Endothelial cell (in vitro differentiated cells): ENCODE measurements at places on chromosomes 5 and 9. TPM values are rescaled to one million over a fixed set of nuclear protein-coding genes. Genes with fewer than 3 reads are reported as not detected.
A peak's percentile ranks its signal among the peaks of the same experiment; 100 is the strongest.

The ANKRD18A gene
- 0.10 TPM for total RNA-seq

The BARX1 gene
- total RNA-seq, result 0.51 TPM

The OBP2B gene
- total RNA-seq, result not detected

The IARS1 gene
- total RNA-seq, result 76.1 TPM

The CRHBP gene
- 108 TPM for total RNA-seq

The ACSL6 gene
- total RNA-seq, result 0.80 TPM

GRCh38 chr5:15600035-15600434, 100.1 kb downstream of the FBXL7 start:
- no peak overlapping the region for H3K27ac ChIP-seq
- no peaks in the 10 kb centered on the region for H3K27me3 ChIP-seq
- peaks cover 20% of the 10 kb centered on the region for H3K36me3 ChIP-seq

- no peaks in the 10 kb centered on the region for H3K36me3 ChIP-seq
- no peak for DNase-seq
- H3K4me3 ChIP-seq, result no peak overlapping the region
- H3K27ac ChIP-seq, result no peak overlapping the region
- H3K27me3 ChIP-seq, result no peaks in the 10 kb centered on the region
Measured at GRCh38 chr9:76887951-76888350, 18.0 kb downstream of the PRUNE2 start.

DNA sequence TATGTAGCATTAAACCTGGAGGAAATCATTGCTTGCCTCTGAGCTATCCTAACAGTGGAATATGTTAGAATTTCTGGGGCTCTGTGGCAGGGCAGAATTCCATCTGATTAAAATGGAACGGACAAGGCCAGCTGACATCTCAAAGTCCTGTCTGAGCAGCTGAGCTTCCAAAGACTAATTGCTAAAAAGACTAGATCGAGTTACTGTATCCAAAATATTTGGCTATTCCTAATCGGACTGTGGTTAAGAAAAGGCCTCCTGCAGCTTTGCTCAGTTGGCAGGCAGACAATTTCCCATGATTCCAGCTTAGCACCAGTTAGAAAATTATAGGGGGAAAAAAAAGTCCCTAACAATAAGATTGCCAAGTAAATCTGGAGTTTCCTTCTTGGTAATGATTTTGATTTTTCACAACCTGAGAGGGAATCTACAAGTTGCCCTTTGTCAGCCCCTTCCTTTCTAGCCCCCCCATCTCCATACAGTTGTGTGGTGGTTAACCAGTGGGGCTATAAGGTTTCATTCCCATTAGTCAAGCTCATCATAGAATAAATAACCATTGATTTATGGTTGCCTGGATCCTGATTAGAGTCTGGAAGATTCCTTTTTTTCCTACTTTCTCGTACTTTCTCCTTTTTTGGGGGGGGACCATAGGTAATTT, 26.4 kb downstream of the PTGR1 start:
- no peak overlapping the region for H3K4me3 ChIP-seq
- DNase-seq, result no peak
- H3K27me3 ChIP-seq, result no peaks in the 10 kb centered on the region
- H3K36me3 ChIP-seq, result peaks cover 65% of the 10 kb centered on the region
- peaks cover 5% of the 10 kb centered on the region for H3K4me1 ChIP-seq

DNA sequence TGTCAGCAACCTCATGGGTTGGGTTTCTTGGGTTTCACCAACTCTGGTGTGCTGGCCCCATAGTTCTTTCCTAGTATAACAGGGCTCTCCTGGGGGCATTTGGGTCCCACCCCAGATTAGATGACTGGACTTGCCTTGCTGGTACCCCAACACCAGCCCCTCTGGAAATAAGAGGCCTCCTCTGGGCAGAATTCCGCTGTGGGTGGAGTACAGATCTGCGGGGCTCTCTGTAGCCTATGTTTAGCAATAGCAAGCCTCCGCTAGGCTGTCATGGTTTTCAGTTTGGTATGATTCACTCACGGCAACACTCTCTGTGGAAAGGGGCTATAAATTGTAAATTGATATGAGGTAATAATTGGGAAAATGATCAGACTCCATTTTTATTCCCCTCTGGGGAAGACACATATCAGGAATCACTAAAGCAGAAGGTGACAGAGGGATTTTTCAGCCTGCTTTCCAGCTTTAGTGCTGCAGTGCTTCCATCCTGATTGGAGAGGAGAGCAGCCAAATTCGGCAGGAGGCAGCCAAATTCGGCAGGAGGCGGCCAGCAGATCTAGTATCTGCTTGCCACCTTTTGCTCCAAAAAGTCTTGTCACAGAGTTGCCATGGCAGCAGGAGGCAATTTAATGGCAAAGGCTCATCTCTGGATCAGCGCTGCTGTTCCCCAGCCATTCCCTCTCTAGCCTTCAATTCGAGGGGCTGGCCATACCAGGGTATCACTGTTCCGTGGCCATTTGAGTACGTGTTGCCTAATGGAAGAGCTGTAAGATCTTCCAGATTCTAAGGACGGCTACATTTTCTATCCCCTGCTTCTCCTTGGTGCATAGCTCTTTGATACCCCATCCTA, 84.6 kb downstream of the SLC44A1 start:
- peaks cover 5% of the 10 kb centered on the region for H3K27me3 ChIP-seq
- peaks cover 7% of the 10 kb centered on the region for H3K36me3 ChIP-seq
- H3K27ac ChIP-seq, result no peak overlapping the region
- H3K4me1 ChIP-seq, result peaks cover 7% of the 10 kb centered on the region
- no peak for DNase-seq

DNA sequence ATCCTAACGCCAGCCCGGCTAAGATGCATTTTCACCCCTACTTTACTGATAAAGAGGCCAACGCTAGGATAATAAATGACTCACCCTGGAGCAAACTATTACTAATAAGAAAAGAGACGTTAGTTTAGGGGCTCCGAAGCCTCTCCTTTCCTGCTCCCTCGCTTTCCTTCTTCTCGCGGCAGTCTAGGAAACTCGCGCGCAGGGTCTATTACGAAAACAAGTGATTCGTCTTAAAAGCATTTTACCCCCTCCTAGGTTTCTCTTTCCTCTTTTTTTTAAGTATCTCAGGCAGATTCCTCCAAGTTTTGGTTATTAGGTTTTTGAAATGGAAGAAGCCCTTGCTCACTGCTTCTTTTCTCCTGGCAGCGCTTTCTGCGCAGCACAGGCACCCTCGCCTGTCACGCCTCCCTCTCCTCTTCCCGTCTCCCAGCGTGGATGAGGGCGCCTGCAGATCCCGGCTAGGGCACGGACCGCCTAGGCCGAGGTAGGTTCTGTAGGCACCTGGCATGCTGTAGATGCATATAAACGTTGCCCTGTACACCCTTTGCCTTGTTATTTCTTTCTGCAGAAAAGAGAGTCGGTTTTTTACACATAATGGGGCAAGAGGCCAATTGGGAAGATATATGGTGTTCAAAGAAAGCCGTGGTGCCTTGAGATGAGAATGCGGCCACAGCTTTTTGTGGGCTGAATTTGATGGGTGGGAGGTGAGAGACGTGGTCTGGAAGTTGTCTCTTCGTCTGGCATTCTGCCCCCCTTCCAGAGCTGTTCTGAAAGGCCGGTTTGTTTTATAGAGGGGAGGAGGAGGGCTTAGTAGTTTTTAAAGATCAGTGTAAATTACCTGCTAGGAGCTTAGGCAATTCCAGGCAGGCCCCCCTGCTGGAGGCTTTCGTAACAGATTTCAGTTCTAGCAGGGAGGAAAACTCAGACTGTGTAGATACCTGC, 983 bp downstream of the GCNT1 start:
- peak overlapping the region; percentile 64 for H3K27ac ChIP-seq
- peaks cover 8% of the 10 kb centered on the region for H3K27me3 ChIP-seq
- peak; percentile 51 for DNase-seq
- peak overlapping the region; percentile 93 for H3K4me3 ChIP-seq

GRCh38 chr5:89064054-89064453, 181.1 kb upstream of the MEF2C start:
- no peak overlapping the region for H3K4me3 ChIP-seq
- H3K27me3 ChIP-seq, result no peaks in the 10 kb centered on the region
- no peaks in the 10 kb centered on the region for H3K36me3 ChIP-seq

DNA sequence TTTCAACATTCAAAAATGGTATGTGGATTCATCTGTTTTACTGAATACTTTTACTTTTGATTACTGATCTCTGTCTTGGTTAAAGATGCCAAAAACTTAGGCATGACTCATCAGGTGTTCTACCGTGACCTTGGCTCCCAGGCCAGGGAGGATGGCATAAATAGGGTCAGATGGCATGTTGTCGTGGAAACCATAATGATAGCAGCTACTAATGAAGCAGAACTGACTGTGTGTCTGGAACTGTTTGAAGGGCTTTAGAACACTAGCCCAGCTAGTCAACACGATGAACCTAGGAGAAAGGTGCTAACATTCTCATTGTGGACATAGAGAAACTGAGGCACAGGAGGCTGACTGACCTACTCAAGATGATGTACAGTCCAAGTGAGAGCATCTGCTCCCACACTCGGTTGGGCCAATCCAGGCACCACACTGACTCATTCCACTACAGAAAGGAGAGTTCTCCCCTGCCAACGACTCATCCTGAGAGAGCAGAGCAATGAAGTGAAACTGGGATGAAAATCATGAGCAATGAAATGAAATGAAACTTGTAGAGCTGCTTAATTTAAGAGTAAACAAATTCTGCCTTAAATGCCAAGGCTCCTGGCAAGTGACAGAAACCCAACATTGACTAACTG, 116.0 kb downstream of the TENT4A start:
- no peaks in the 10 kb centered on the region for H3K36me3 ChIP-seq
- no peak overlapping the region for H3K27ac ChIP-seq
- no peaks in the 10 kb centered on the region for H3K27me3 ChIP-seq
- no peaks in the 10 kb centered on the region for H3K4me1 ChIP-seq
- no peak for DNase-seq

GRCh38 chr9:394347-395052, 179.8 kb downstream of the DOCK8 start:
- no peak for DNase-seq
- H3K27me3 ChIP-seq, result no peaks in the 10 kb centered on the region
- peaks cover 3% of the 10 kb centered on the region for H3K36me3 ChIP-seq
- H3K27ac ChIP-seq, result no peak overlapping the region

DNA sequence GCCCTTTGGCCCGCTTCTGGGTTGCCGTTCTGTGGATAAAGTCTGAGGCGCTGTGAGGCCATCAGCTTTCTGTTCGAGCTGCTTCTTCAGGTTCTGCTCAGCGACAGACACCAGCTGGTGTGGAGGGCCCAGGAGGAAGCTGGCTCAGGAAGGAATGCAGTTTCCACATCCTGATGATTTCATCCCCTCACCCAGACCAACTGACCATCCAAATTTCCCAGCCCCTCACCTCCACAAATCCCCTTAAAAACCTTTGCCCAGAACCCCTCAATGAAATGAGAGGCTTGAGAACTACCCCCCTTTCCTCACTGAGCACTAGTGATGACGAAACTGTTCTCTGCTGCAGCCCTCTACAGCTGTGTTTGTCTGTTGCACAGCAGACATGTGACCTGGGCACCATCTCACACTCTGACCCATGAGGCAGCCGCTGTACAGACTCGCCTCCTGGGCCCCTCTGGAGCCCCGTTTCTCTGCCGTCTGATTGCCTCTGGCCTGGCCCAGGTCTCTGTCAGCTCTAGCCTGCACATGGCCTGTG, 45.4 kb downstream of the SPATA31C2 start:
- peaks cover 3% of the 10 kb centered on the region for H3K36me3 ChIP-seq
- peaks cover 2% of the 10 kb centered on the region for H3K27me3 ChIP-seq
- H3K4me3 ChIP-seq, result peak overlapping the region; percentile 73

DNA sequence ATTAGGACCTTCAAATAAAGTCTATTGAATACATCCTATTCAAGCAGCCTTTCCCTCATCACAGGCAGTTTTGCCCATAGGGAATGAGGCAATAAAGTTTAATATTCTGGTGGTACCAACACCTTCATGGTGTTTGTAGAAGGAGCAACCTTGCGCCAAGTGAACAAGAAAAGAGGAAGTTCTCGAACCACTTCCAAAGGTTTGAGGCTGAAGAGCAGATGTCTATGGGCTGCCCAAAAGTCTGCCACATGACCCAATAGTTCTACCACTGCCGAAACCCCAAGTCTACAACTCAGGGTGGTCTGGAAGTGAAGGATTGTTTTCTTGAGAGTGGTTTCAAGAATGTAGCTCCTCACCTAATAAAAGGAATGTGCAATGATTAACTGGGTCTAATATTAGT, 123.1 kb downstream of the NPR3 start:
- H3K36me3 ChIP-seq, result no peaks in the 10 kb centered on the region
- H3K27me3 ChIP-seq, result no peaks in the 10 kb centered on the region
- no peak overlapping the region for H3K27ac ChIP-seq
- H3K4me3 ChIP-seq, result no peak overlapping the region
- DNase-seq, result no peak
- H3K4me1 ChIP-seq, result no peaks in the 10 kb centered on the region

DNA sequence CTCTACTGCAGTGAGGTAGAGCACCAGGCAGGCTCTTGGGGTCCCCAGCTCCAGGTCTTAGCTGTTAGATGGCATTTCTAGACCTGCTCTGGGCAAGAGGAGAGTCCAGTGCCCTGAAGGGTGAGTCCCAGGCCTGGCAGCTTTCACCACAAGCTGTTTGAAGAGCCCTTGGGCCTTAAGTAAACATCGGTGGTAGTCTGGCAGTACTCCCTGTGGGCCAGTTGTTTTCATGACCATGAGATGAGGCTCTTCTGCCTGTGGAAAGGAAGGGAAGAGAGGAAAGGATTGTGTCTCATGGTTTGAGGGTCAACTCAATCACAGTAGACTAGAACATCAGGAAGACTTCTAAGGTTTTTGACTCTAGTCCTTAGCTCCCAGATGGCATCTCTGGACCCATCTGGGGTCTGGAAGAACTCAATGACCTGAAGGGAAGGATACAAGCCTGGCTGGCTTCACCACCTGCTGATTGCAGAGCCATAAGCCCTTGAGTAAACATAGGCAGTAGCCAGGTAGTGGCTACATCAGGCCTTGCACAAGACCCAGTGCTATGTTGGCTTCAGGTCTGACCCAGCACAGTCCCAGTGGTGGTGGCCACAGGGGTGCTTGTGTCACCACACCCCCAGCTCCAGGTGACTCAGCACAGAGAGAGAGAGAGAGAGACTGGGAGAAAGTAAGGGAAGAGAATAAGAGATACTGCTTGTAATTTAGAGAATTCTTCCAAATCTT, 114.3 kb upstream of the PCSK5 start:
- peaks cover 1% of the 10 kb centered on the region for H3K27me3 ChIP-seq
- DNase-seq, result no peak
- H3K27ac ChIP-seq, result no peak overlapping the region
- H3K4me1 ChIP-seq, result no peaks in the 10 kb centered on the region

GRCh38 chr9:134773842-134774241, 106.8 kb upstream of the FCN2 start:
- DNase-seq, result peak; percentile 18
- H3K4me3 ChIP-seq, result no peak overlapping the region
- no peaks in the 10 kb centered on the region for H3K36me3 ChIP-seq
- H3K27ac ChIP-seq, result no peak overlapping the region
- peaks cover 1% of the 10 kb centered on the region for H3K27me3 ChIP-seq
- peaks cover 19% of the 10 kb centered on the region for H3K4me1 ChIP-seq

- H3K4me1 ChIP-seq, result no peaks in the 10 kb centered on the region
- no peaks in the 10 kb centered on the region for H3K36me3 ChIP-seq
- DNase-seq, result no peak
- H3K27me3 ChIP-seq, result no peaks in the 10 kb centered on the region
- no peak overlapping the region for H3K27ac ChIP-seq
- H3K4me3 ChIP-seq, result no peak overlapping the region
Measured at GRCh38 chr5:82115858-82116257, 144.0 kb downstream of the ATG10 start.

DNA sequence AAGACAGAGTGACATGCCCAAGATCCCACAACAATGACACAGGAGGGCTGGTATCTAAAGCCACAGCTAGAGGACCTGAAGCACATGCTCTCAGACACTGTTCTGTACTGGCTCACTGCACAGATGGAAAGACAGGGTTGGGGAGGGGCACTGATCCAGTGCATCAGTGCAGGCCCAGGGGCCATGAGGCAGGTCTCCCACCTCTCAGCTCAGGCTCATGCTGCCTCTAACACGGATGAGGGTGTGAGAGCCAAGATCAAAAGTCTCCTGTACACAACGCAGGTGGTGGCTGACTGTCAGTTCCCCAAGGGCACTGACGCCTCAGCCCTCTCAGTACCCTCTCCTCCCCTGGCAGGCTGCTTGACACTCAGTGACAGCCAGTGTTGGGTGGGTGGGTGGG, 10.9 kb downstream of the RAPGEF1 start:
- DNase-seq, result no peak
- H3K36me3 ChIP-seq, result peaks cover 3% of the 10 kb centered on the region
- H3K4me1 ChIP-seq, result peaks cover 71% of the 10 kb centered on the region
